ENCODE measurements at places on chromosomes 3 and 15.

DNA sequence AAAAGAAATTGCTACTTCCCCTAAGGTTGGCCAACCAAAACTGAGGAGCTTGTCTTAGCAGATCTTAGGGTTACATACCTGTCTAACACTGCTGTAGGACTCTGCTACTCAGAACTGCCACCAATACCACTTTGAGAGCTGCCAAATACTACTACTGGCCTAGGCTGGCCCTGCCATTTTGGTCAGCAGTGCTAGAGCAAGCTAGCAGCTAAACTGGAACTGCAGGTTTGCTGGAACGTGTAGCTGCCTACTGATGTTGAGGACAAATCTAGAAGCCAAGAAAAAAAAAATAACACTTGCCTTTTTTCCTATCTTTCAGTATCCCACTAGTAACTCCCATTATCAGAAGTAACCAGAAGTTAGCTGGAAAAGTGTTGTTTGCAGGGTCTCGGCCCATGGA, 387.4 kb downstream of the RBMS3 start:
- DNase-seq, result no peak

- no peak for DNase-seq
These were observed 58.4 kb downstream of the RPL39L start for GRCh38 chr3:187080799-187081450.

DNA sequence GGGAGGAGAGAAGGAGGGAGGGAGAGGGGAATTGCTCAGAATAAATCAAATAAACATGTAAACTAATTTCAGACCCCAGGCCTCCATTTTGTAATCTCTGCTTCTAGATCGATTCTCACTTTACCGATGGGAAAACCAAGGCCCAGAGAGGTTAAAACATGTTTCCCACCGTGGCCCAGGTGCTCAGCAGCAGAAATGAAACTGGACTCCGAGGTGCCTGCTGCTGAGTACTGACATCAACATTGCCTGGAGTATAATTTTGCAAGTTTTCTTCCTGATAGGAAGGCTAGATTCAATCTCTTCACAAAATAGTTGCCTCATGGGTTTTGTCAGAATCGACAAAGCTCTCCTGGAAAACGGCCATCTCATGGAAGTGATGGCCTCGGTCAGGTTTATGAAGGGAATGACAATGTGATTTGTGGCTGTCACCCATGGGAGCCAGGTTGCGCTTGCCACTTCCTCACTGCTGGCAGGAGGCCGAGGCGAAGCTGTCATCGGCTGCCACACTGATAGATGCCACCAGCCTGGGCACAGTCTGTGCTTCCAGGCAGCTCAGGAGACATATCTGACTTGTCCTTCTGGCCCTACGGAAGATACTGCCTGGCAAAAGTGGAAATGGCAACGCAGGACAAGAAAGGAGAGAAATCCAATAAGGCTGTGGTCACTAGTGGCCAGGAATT, 133.1 kb upstream of the LRRN1 start:
- DNase-seq, result no peak

DNA sequence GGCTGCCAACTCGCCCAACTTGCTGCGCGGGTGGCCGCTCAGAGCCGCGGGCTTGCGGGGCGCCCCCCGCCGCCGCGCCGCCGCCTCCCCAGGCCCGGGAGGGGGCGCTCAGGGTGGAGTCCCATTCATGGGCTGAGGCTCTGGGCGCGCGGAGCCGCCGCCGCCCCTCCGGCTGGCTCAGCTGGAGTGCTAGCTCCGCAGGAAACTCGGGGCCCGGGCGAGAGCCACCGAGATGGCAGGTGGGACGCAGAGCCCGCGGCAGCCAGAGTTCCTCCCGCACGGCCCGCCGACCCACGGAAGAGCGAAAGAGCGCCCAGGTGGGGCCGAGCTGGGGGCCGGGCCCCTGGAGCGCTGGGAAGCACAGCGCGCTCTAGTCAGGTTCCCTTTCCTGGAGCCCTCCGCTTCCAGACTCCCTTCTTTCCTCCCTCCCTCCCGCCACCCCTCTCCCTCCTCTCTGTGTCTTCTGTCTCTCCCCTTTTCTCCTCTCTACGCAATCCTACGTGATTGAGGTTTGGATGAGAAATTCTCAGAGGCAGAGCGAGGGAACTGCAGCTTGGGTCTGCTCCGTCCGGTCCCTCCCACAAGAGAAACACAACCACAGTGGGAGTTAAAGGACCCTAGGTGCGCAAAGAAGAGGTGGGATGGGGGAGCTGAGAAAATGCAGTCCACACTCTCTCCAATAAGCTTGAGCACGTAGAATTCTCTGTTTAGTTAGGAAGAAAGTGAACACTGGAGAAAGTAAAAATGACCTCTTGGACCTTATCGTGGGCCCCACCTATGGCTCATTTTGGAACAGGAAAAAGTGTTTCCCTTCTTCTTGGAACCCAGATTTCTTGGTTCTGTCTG, 317.3 kb downstream of the FGF12 start:
- DNase-seq, result peak; percentile 15

DNA sequence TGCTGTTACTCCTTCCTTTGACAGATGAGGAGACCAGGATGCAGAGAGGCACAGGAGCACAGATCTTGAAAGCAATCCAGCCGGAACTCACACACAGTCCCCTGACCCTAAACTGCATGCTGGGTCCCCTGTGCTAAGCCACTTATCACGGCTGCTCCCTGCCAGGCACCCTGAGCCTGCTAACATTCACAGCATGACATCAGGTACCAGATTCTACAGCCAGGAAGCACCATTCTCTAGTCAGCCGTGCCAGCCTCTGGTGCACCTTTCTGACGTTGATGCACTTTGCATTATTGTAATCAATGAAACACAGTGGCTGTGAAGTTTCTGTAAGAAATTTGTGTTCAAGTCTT, 247.3 kb downstream of the OCA2 start:
- DNase-seq, result no peak

DNA sequence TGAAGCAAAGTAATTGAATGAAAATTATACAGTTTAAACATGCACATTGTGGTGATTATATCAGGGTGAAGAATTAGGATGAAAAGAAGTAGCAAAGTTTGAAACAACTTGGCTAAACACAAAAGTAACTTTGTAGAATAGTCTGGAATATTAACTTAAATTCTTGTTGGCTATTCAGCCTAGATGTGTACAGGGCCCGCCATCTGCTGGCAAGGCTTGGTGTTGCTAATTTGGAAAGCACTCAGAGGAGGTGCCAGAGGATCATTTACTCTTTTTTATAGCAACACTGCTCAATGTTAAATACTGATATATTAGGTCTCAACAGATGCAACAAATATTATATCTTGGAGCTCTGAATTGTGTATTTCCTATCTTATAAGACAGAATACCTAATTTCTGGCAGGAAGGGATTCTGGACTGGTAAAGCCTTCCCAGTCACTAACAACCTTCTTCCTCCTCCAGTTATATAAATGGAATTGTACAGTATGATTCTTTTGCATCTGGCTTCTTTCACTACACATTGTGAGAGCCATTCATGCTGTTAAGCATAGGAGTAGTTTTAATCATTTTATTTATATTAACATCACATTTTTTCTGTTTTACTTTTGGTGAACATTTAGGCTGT, 36.1 kb downstream of the TTC23 start:
- DNase-seq, result peak; percentile 77

DNA sequence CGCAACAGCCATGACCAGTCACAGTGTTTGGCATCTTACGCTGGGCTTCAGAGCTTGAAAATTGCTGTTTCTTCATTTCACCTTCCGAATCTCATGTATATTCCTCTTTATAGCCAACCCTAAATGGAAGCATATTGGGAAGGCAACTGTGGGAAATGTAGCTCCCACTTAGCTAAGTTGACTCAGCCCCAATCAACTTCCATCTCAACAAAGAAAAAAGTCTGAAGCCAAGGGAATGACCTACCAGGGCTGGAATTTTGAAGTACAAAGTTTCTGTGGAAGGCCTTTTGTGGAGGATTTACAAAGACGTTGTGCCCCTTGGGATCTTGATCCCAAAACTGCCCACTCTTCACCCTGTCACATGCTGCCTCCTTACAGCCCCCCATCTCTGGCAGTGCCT, 85.2 kb upstream of the OXTR start:
- no peak for DNase-seq

DNA sequence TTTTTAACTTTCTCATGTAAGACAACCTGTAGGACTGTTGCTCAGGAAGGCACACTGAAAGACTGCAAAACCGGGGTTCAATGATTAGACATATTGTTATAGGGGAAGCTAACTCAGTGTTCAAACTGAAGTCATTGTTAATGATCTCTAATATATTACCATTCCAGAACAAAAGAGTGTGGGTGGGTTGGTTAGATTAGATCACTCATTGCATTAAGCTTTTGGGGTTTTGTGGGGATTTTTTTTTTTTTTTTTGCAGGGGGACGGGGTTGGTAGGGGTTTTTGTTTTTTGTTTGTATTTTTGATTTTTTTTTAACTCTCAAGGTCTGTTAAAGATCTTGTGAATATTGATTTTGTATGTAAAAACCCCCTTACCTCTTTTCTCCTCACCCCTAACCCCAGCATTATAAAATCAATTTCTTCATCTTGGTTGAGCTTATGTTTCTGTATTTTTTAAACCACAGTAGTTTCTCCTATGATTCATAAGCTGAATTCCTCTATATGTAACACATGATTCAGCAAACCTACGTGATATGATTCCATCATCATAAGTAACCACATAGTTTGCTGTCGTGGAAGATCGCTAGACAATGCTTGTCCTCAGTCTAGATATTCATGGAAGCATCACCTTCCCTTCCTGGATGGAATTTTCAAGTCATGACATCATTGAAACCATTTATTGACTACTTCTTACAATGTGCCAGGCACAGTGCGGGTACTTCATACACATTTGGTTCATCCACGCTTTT, 544.1 kb upstream of the MDFIC2 start:
- DNase-seq, result no peak

DNA sequence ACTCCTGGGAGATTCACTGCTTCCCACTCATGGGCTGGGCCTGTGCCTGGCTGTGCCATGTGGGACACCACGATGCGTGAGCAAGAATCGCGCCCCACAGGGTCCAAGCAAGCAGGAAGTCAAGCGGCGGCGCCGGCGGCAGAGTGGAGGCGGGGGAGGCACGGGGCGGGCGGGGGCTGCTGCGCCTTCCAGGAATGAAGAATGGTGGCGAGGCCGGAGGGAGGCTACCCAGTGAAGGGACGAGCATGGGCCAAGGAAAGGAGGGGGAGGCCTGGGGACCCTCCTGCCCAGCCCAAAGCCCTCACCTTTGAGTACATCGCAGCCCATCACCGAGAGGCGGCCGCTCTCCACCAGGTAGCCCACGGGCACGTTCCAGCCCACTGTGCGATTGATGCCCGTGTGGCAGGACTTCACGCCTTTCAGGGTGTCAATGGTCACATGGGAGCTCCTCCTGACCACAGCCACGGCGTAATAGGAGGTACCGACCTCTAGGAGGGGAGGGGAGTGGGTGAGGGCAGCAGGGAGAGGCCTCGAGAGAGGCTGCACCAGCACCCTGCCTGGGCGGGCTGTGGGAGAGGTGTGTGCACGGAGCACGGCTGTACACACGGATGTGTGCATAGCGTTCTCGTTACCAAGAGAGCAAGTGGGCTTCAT, 5.5 kb downstream of the MELTF start:
- no peak for DNase-seq

DNA sequence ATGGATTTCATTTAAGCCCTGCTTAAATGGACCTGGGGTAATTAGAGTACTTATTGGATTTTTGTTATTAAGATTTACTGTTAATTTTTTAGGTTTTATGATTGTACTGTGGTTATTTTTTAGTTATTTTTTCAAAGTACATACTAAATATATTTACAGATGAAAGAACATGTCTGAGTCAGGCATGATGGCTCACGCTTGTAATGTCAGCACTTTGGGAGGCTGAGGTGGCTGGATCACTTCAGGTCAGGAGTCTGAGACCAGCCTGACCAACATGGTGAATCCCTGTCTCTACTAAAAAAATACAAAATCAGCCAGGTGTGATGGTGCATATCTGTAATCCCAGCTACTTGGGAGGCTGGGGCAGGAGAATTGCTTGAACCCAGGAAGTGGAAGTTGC, 16.2 kb upstream of the RPL24 start:
- no peak for DNase-seq

DNA sequence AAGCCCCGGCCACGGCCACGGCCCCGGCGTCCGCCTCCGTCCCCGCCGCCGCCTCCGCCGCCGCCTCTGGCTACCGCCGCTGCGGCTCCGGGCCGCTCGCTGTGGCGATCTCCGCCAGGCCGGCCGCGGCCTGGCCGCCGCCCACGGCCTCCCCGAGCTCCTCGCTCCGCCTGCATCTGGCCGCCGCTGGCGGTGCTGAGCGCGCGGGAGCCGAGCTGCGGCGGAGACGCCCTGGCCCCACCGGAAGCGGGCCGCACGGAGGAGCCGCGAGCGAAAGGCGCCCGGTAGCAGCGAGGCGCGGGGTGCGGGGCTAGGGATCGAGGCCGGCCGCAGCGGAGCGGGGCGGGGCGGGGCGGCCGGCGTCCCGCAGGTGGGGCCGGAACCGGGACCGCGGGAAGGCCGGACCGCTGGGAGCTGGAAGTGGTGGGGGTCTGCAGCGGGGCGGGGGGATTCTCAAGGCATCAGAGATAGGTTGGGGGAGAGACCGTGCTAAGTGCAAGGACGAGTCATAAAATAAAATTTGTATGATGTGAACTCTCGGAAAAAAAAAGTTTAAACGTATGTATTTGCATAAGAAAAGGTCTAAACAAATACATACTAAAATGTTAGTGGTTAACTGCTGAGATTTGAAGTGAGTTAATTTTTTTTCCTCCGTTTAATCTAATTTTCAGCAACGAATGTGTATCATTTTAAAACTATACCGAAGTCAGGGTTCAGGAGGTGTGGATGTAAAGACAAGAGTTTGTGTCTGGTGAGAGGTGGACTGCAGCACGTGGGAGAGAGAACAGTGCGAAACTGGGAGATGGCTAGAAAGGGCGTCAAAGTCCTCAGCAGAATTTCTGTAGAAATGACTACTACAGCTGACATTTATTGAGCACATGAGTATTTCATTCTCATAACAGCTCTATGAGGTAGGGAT, at the start of gene AVEN:
Gene AVEN (minus strand): TSS at position 334 of the 919 bp plus-strand sequence. CDS start 158 bp downstream, at position 176.
- peak; percentile 67 for DNase-seq

- no peak for DNase-seq
These were observed 52.8 kb downstream of the SMAD6 start for GRCh38 chr15:66754789-66755188.

- peak; percentile 75 for DNase-seq
These were observed 44.0 kb downstream of the ZBTB38 start for GRCh38 chr3:141412087-141412935.

- no peak for DNase-seq
These were observed 166.7 kb upstream of the BCL6 start for GRCh38 chr3:187912007-187912406.

GRCh38 chr3:121821421-121822199, 13.2 kb downstream of the IQCB1 start:
- DNase-seq, result no peak

GRCh38 chr15:66004618-66005262, 135.4 kb downstream of the RAB11A start:
- DNase-seq, result no peak

- DNase-seq, result no peak
These were observed 399 bp upstream of the SUCLG2 start for GRCh38 chr3:67654844-67655177.
